Dermis lymphatic vessel endothelial cell (primary cell): ENCODE measurements at places on chromosomes 3 and 15. TPM values are rescaled to one million over a fixed set of nuclear protein-coding genes. Genes with fewer than 3 reads are reported as not detected.

Gene LRRC31
- not detected in 2 replicates for total RNA-seq

Gene UROC1
- under 0.01 TPM in 1 of 2 replicates, not detected in the other for total RNA-seq

Gene MTHFS
- 15.2 and 18.3 TPM in 2 replicates for total RNA-seq

Gene CLDN16
- under 0.01 TPM in 1 of 2 replicates, not detected in the other for total RNA-seq

Gene SLC24A5
- total RNA-seq = not detected in 2 replicates

Gene ADAMTS9
- 31.8 and 72.3 TPM in 2 replicates for total RNA-seq

Gene STARD9
- total RNA-seq = 6.9 and 7.6 TPM in 2 replicates

Gene ACKR4
- 0.09 and 0.33 TPM in 2 replicates for total RNA-seq

Gene ALG1L2
- total RNA-seq = not detected in 2 replicates

Gene CGNL1
- total RNA-seq = 37.0 and 38.2 TPM in 2 replicates

Gene PFN2
- 7.2 and 10.8 TPM in 2 replicates for total RNA-seq

Gene STRA6
- total RNA-seq = 0.11 TPM in 1 of 2 replicates, not detected in the other

Gene GORASP1
- 27.1 and 31.3 TPM in 2 replicates for total RNA-seq

Gene OIP5
- total RNA-seq = 1.4 TPM in 2 replicates

Gene JMJD7
- 3.1 and 3.3 TPM in 2 replicates for total RNA-seq

Gene ZNF774
- total RNA-seq = 1.2 and 1.4 TPM in 2 replicates

Gene PAQR5
- total RNA-seq = 0.22 TPM in 1 of 2 replicates, not detected in the other

Gene CADPS
- total RNA-seq = not detected in 2 replicates

Gene NSMCE3
- total RNA-seq = 5.5 and 5.8 TPM in 2 replicates

Gene CKMT1B
- not detected in 2 replicates for total RNA-seq

Gene ZNF80
- total RNA-seq = not detected in 2 replicates

Gene KLF15
- 4.3 and 10.7 TPM in 2 replicates for total RNA-seq

Gene AADACL2
- total RNA-seq = not detected in 2 replicates

Gene DISP2
- total RNA-seq = under 0.01 and 0.09 TPM in 2 replicates

Gene STOML1
- total RNA-seq = 8.1 and 17.0 TPM in 2 replicates

Gene SCAANT1
- not detected in 2 replicates for total RNA-seq

Gene GRIP2
- total RNA-seq = under 0.01 TPM in 1 of 2 replicates, not detected in the other
